Stimulated activated CD4-positive, alpha-beta T cell treated with anti-CD3 and anti-CD28 coated beads, Interleukin-15, amount 100 ng/mL, for 1 hour (primary cell): ENCODE measurements at places on chromosomes 6 and 20.

DNA sequence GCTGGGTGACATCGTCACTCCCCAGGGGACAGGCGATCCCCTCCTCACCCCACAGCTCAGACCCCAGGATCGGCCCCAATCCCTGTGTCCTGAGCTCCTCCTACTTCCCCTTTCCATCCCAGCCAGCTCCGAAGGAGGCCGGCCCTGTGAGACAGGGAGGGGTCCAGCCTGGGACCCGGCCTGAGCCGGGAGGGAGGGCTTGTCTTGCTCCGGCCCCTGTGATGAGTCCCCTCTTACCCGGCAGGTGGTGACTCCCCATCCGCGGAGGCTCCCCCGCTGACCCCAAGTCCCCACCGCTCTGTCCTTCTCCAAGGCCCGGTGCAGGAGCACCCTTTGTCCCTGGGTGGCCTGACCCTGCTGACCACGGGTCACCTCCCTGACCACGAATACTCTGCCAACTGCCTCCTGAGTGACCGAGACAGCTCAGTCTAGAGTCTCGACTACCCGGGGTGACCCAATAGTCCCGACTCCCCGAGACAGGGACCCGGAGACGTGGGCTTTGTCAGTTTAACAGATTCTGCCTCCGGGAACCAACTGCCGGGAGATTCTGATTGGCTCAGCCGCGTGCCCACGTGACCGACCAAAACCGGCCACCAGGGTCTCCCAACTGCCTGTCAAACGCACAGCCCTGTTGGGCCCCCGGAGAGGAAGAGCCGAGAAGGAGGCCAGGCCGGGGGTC lies 187.4 kb upstream of the PROKR2 start:
- no peak for DNase-seq

- DNase-seq: no peak
These were observed 140.7 kb downstream of the MAP3K7 start for GRCh38 chr6:90446164-90446563.

GRCh38 chr6:164108869-164109769 lies 694.6 kb downstream of the QKI start:
- no peak for DNase-seq

DNA sequence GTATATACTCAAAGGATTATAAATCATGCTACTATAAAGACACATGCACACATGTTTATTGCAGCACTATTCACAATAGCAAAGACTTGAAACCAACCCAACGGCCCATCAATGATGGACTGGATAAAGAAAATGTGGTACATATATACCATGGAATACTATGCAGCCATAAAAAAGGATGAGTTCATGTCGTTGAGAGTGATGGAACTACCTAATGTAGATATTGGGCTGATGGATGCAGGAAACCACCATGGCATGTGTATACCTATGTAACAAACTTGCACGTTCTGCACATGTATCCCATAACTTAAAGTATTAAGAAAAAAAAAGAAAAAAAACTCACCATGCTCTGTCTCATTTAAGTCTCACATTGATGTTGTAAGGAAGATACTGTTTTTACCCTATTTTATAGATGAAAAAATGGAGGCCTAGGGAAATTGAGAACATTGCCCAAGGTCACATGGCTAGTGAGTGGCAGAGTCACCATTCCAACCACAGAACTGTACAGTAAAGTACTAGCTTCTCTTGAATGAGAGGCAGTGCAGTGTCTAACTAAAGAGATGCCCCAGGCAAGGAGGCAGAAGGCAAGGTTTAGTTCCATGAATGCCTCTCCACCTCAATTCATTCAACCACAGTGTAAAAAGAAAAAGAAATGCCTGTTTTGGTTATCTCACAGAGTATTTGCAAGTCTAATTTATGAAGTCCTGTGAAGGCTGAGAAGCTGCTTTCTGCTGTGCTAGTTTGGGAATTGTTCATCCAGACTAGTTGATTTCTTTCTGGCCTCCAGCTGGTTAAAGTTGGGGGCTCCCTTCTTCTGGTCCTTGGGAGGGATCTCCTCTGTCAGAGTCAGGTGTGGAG lies 68.2 kb downstream of the FIG4 start:
- DNase-seq: no peak
